ENCODE measurements at places on chromosomes 5 and 9. TPM values are rescaled to one million over a fixed set of nuclear protein-coding genes. Genes with fewer than 3 reads are reported as not detected.

GRCh38 chr5:42715785-42716184 is 40.8 kb upstream of the CCDC152 start:
- DNase-seq, result no peak

- DNase-seq, result no peak
These were observed 347 bp upstream of the OLFML2A start for GRCh38 chr9:124776618-124776953.

GRCh38 chr5:115844321-115844817 is 2.6 kb downstream of the AP3S1 start:
- DNase-seq, result no peak

DNA sequence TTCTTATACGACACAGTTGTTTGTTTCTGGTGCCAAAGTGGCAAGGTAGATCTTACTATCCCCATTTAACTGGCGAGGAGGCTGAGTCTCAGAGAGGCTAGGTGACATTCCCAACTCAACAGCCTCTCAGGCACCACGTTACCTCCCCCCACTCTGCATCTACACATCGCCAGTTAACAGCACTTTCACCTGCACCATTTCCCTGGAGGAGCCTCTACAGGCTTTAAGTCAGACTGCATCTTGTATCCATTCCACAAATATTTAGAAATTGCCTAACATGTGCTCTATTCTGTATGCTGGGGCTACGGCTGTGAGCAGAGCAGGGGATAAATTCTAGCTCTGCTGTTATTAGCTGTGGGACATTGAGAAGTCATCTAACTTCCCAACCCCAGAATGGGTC is 168.6 kb downstream of the INSYN2B start:
- no peak for DNase-seq

- DNase-seq, result no peak
These were observed 29.6 kb upstream of the RANBP17 start for GRCh38 chr5:170832241-170832640.

GRCh38 chr9:2363138-2363745 is 258.3 kb upstream of the VLDLR start:
- no peak for DNase-seq

DNA sequence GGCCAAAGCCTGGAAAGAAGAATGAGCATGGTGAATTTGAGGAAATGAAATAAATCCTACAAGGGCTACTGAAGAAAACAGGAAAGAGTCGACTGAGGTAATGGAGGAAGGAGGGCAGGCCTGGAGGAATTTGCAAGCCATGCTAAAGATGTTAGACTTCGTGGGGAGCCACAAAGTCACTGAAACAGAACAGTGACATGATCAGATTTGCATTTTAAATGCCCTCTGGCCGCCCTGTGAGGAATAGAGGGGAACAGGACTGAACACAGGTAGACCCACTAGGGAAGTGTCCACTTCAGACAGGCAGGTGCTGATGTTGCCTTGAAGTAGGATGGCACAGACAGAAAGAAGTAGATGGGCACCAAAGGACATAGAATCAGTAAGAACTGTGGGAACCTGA is 42.8 kb upstream of the RLN1 start:
- DNase-seq, result no peak

- no peak for DNase-seq
These were observed 79.6 kb upstream of the MAST4 start for GRCh38 chr5:66516550-66516949.

DNA sequence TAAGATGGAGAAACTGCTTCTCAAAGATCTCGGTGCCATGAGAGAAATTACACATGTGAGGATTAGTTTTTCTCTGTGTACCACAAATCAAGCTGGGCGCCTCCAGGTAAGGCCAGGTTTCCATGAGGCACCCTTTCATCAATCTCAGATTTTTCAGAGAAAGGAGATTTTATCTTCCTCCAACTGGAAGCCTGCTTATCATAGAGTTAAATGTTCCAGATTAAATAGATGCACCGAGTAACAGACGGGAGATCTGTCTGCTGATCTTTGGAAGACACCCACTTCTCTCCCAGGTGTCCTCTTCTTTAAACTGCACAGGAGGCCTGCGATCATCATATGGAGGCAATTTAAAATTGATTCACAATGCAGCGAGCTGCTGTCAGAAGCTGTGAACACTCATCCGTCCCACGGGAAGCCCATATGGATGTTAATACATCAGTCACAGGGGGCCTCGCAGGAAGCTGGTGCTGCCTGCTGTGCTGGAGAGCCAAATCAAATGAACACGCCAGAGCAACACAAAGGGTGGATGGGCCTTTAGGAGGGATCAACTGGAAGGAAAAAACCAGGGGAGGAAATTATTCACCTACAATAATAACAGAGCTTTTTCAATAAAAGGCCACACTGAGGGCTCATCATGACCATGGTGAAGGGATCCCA is 93.3 kb downstream of the TLE1 start:
- no peak for DNase-seq

GRCh38 chr5:57724836-57725235 is 242.2 kb upstream of the ACTBL2 start:
- DNase-seq, result peak; percentile 30

GRCh38 chr5:6829150-6829784 is 116.0 kb downstream of the TENT4A start:
- no peak for DNase-seq

- no peak for DNase-seq
These were observed 52.4 kb downstream of the MEF2C start for GRCh38 chr5:88830567-88830966.

DNA sequence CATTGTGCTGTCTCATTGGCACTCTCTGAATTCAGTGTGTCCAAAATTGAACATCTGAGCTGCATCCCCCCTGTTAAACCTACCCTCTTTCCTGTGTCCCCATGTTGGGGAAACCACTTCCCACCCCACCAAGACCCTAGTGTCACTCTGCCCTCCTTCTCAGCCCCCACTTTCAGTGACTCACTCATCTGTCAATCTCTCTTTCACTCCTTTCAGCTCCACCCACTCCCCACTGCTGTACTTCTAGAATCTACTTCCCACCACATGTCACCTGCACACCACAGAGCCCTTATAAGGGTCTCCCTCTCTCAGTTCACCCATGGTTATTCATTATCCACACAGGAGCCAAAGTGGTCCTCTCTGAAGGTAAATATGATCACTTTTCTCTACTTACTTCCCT is 5.8 kb upstream of the SPOCK1 start:
- no peak for DNase-seq

GRCh38 chr9:92986176-92987119 is 39.1 kb downstream of the FGD3 start:
- DNase-seq, result no peak

GRCh38 chr9:123508048-123508447 is 152.1 kb downstream of the CRB2 start:
- DNase-seq, result no peak

GRCh38 chr9:138099803-138100598 is 222.4 kb downstream of the CACNA1B start:
- DNase-seq, result no peak

DNA sequence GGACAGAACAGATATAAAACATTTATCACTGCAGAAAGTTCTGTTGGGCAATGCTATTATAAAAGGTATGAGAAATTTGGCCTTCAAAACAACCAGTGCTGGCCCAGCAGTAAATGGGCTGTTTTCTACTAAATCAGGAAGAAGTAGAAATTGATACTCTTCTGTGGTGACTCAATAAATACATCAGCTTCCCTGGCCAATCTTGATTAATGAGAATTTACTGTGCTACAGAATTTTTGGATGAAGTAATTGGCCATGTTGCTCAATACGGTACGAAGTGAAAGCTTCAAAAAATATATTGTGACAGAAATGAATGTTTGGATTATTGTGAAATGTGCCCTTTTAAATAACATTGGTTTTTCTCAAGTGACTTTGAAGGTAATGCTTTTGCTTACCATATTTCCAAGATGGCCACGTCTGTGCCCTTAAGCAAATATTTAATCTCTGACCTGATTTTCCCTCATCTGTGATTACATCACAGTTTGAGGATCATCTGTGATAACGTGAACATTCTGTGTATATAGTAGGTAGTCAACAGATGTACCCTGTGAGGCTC is 4.2 kb downstream of the DNAJA1 start:
- DNase-seq, result no peak

DNA sequence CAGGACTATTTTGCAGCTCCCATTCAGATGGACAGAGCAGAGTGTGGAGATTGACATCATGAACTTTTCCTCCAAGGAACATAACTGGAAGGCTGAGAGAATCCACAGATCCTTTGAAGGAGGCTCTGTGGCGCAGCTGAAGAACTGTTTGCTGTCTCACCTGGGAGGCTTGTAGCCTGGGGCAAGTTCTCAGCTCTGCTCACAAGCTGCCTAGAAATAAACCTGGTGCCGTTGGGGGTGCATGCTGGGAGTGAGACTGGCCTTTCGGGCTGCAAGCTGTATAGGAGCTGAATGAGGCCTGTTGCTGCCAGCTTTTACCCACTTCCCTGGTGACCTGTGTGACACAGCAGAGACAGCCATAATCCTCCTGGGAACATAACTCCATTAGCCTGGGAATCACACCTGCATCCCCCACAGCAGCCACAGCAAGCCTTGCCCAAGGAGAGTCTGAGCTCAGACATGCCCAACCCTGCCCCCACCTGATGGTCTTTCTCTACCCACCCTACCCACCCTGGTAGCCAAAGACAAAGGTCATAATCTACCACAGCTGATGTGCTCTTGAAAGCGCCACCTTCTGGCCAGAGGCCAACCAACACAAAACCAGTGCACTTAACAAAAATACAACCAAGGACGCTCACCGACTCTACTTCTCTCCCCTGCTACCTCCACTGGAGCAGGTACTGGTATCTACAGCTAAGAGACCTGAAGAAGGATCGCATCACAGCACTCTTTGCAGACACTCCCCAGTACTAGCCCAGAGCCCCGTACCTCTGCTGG is 205.1 kb upstream of the MRPS30 start:
- DNase-seq, result no peak

DNA sequence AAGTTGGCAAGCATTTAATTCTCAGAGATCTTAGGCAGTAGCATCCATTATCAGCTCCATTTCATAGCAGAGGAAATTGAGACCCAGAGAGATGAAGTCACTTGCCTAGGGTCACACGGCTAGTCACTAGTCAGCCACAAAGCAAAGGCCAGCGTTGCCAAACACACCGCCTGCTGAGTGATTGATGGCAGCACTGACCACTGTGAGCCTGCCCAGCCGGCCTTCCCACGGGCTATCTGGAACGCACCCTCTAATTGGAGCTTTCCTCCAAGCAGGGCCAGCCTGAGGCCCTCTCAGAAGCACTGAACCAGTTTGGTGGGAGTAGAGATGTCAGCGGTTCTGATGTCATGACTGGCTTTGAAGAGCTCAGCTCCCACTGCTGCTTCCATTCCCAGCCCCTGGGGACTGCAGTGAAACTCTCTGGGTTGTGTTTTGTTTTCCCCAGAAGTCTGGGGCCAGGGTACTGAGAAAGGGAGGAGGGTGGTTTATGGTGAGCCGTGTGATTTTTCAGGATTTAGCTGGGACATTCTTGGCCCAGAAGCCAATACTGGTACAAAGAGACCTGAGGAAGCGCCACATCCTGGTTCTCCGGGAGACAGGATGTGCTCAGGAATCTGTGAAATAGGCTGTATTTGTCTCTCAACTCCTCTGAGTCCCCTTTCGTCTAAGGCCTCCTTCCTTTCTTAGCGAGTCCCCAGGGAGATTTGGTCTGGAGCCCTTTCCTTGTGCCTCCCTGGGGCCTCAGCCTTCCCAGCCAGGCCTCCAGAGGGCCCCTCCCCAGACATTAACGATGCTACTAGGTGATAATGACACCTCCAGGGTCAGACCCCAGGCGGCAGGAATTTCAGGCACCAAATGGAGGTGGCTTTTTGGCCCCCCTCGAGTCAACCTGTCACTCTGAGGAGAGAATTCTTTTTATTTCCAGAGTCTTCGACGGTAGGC is 44.5 kb downstream of the SPRY4 start:
- no peak for DNase-seq

DNA sequence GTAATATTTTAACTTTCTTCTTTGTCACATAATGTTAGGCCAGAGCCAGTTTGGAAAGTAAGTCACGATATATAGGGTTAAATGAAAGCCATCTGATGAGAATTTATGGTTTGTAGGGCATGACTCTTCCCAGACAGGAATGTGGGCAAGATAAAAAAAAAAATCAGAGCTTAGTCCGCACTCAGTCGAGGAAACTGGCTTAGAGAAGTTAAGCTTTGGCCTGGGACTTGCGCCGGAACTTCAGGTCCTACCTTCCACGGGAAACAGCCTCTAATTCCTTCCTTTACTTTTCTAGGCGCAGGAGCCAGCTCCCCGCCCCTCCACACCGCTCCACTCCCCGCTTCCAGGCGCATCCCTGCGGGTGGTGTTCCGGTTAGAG is 475 bp downstream of the DDX31 start:
- DNase-seq, result no peak

The DTWD2 gene
- total RNA-seq, result 3.1 TPM

The HNRNPA0 gene
- total RNA-seq, result 21.0 TPM

The IFNB1 gene
- total RNA-seq, result not detected

The SLC34A3 gene
- not detected for total RNA-seq

The WDR38 gene
- not detected for total RNA-seq

The SAXO1 gene
- total RNA-seq, result not detected

The SPATA31C1 gene
- total RNA-seq, result not detected

The SEPTIN8 gene
- total RNA-seq, result 97.4 TPM

The LCN15 gene
- total RNA-seq, result not detected

The HBEGF gene
- 44.2 TPM for total RNA-seq

The IFNA21 gene
- total RNA-seq, result not detected
